Glutamatergic neuron (in vitro differentiated cells): ENCODE measurements at places on chromosomes 2 and 18. TPM values are rescaled to one million over a fixed set of nuclear protein-coding genes. Genes with fewer than 3 reads are reported as not detected.

GRCh38 chr18:78113136-78113939 is 863.7 kb downstream of the GALR1 start:
- no peak for DNase-seq
- H3K36me3 ChIP-seq: no peaks in the 10 kb centered on the region
- peaks cover 2% of the 10 kb centered on the region for H3K27me3 ChIP-seq

DNA sequence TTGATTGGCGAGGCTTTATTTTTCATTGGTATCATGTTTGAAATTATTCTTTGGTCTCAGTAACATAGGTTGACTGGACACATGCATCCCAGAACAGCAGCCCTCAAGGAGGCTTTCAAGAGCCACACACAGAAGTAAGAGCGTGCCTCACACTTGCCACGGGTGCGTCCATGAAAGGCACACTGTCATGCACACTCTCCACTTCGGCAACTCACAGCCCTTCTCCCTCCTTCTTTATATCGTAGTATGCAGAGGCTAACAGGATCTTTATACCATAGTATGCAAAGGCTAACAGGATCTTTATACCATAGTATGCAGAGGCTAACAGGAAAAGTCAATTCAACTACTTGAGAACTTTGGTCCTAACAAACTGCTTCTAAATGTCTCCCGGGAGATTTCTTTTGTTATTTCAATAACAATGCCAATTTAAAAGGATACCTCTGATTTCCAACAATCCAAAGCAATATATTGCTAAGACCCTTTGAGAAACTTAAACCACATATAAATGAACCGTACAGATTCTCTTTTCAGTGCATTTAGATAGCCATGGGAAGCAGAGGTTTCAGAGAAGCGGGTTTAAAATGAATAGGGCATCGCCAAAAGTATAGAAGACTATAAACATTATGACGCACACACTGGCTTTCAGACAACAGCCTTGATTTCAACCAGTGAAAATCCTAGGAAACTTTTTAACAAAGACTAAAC is 26.5 kb upstream of the ZNF516 start:
- H3K27me3 ChIP-seq: peaks cover 5% of the 10 kb centered on the region
- DNase-seq: no peak
- H3K4me1 ChIP-seq: peaks cover 35% of the 10 kb centered on the region
- no peak overlapping the region for H3K27ac ChIP-seq
- no peak overlapping the region for H3K4me3 ChIP-seq
- no peaks in the 10 kb centered on the region for H3K36me3 ChIP-seq

- peak overlapping the region; percentile 81 for H3K27ac ChIP-seq
- H3K4me3 ChIP-seq: peak overlapping the region; percentile 30
- no peaks in the 10 kb centered on the region for H3K36me3 ChIP-seq
- DNase-seq: no peak
These were observed 150.2 kb upstream of the POU3F3 start for GRCh38 chr2:104703669-104704068.

DNA sequence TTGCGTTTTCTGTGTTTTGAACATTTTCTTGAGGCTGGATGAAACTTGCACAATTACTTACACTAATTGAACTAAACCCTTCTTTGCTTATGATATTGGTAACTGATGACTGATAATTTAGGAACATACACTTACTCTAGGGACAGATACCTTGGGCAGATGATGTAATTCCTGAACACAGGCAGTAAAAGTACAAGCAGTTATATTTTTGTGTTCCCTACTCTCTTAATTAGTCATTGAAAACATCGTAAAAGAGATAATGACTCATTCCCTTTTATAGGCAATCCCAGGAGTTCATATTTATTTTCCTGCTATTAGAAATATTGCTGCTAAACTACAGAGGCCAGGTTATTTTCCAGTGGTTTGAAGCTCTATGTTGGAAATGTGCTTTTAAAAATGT is 46.4 kb downstream of the CCDC85A start:
- no peak overlapping the region for H3K27ac ChIP-seq
- peaks cover 10% of the 10 kb centered on the region for H3K4me1 ChIP-seq
- no peaks in the 10 kb centered on the region for H3K36me3 ChIP-seq
- DNase-seq: no peak

- H3K27ac ChIP-seq: no peak overlapping the region
- DNase-seq: no peak
- no peaks in the 10 kb centered on the region for H3K4me1 ChIP-seq
- no peaks in the 10 kb centered on the region for H3K36me3 ChIP-seq
These were observed 27.0 kb downstream of the RNF149 start for GRCh38 chr2:101281482-101281881.

- H3K36me3 ChIP-seq: peaks cover 5% of the 10 kb centered on the region
- DNase-seq: no peak
- no peak overlapping the region for H3K4me3 ChIP-seq
- H3K27ac ChIP-seq: no peak overlapping the region
- H3K4me1 ChIP-seq: no peaks in the 10 kb centered on the region
- no peaks in the 10 kb centered on the region for H3K27me3 ChIP-seq
These were observed 220.6 kb upstream of the SH3BP4 start for GRCh38 chr2:234731236-234731635.

DNA sequence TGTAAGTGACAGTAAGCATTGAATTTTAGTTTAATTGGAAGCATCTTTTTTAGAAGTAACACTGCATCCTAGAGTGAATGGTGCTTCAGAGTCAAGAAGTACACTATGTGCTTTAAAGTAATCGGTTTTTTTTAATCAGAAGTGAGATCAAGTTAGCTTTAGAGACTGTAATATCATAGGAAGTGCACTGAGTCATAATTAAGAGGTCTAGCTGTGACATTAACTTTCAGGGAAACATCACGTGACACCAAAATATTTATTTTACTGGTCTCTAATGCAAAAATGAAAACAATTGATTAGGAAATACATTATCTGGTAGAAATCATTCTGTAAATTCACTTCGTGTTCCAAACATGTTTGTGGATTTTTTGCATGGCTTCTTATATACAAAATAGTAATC is 55.3 kb upstream of the KYNU start:
- no peaks in the 10 kb centered on the region for H3K36me3 ChIP-seq
- no peak overlapping the region for H3K4me3 ChIP-seq
- H3K4me1 ChIP-seq: no peaks in the 10 kb centered on the region

GRCh38 chr2:63044362-63045327 is 6.0 kb upstream of the OTX1 start:
- DNase-seq: no peak
- no peak overlapping the region for H3K4me3 ChIP-seq
- peaks cover 10% of the 10 kb centered on the region for H3K4me1 ChIP-seq
- no peak overlapping the region for H3K27ac ChIP-seq
- H3K27me3 ChIP-seq: peaks cover 31% of the 10 kb centered on the region

DNA sequence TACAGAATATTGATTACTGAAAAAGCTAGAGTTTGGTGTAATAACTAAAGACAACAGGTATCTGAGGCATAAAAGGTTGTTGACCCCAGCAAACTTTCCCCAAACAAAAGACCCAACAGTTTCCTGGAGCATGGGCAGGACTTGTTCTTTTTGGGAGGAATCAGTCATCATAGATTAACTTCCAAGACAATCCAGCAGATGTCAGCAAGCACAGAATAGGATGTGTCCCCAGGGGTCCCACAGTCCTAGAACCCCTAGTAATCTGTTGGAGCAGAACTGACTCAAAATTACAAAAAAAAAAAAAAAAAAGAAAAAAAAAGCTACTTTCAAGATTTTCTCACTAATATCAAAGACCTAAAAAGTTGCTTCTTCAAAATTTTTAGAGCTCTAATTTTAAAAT is 564.7 kb upstream of the SLC39A10 start:
- no peaks in the 10 kb centered on the region for H3K27me3 ChIP-seq
- no peak overlapping the region for H3K27ac ChIP-seq
- peaks cover 5% of the 10 kb centered on the region for H3K36me3 ChIP-seq
- no peak overlapping the region for H3K4me3 ChIP-seq
- no peaks in the 10 kb centered on the region for H3K4me1 ChIP-seq

DNA sequence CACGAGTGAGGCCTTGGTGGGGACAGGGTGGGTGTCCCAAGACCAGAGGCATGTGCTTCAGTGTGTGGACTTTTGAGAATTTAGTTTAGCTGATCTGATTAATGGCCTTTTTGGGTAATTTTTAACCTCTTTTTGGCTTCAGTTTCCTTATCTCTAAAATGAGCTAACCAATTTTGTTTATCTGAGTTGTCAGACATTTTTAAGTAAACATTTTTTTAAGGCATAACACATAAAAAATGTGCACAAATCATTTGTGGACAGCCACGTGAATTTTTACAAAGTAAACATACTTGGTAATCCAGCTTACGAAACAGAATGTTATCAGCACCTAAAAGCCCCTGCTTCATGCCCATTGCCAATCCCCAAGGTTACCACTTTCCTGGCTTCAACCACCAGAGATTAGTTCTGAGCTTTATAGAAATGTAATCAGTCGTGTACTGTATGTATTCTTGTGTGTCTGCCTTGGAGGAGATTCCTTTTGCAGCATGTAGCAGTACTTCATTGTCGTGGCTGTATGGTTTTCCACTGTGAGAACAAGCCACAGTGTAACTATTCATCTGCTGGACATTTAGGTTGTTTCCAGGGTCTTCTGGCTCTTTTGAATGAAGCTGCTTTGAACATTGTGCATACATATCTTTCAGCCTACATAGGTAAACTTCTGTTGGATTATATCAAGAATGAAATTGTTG is 8.4 kb upstream of the INO80C start:
- H3K4me1 ChIP-seq: no peaks in the 10 kb centered on the region
- no peaks in the 10 kb centered on the region for H3K36me3 ChIP-seq
- no peak overlapping the region for H3K4me3 ChIP-seq

- peaks cover 29% of the 10 kb centered on the region for H3K36me3 ChIP-seq
- H3K27ac ChIP-seq: no peak overlapping the region
- no peak overlapping the region for H3K4me3 ChIP-seq
- no peak for DNase-seq
These were observed 83.8 kb upstream of the GLI2 start for GRCh38 chr2:120651818-120652217.

UGT1A8 gene
- not detected for total RNA-seq

NPHP1 gene
- 2.5 TPM for total RNA-seq

C2orf72 gene
- total RNA-seq: 0.42 TPM

CHST10 gene
- total RNA-seq: 25.0 TPM

ANKRD62 gene
- 0.17 TPM for total RNA-seq

LPIN1 gene
- total RNA-seq: 142 TPM
